Right hindlimb (tissue), 1 donor: ENCODE measurements at places on chromosomes 16 and 17.

DNA sequence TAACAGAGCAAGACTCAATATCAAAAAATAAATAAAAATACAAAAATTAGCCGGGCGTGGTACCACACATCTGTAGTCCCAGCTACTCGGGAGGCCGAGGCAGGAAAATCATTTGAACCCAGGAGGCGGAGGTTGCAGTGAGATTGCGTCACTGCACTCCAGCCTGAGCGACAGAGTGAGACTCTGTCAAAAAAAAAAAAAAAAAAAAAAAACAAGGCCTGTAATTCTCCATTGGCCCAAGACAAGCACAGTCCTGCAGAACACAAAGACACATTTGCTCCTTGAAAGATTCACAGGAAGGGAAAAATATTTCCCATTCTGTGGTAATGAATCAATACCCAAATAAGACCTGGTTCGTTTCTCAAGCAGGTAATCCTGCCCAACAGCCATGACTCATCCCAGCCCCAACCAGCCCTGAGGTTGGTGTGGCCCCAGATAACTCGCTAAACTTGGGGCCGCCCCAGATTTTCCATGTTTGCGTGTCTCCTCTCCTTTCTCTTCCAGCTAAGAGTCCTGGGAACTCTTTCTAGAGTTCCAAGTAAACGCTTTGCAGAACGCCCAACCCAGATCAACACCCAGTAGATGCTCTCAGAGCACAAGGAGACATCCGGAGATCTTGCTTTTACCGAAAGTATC, 40.3 kb upstream of the SNN start:
- no peak for DNase-seq

DNA sequence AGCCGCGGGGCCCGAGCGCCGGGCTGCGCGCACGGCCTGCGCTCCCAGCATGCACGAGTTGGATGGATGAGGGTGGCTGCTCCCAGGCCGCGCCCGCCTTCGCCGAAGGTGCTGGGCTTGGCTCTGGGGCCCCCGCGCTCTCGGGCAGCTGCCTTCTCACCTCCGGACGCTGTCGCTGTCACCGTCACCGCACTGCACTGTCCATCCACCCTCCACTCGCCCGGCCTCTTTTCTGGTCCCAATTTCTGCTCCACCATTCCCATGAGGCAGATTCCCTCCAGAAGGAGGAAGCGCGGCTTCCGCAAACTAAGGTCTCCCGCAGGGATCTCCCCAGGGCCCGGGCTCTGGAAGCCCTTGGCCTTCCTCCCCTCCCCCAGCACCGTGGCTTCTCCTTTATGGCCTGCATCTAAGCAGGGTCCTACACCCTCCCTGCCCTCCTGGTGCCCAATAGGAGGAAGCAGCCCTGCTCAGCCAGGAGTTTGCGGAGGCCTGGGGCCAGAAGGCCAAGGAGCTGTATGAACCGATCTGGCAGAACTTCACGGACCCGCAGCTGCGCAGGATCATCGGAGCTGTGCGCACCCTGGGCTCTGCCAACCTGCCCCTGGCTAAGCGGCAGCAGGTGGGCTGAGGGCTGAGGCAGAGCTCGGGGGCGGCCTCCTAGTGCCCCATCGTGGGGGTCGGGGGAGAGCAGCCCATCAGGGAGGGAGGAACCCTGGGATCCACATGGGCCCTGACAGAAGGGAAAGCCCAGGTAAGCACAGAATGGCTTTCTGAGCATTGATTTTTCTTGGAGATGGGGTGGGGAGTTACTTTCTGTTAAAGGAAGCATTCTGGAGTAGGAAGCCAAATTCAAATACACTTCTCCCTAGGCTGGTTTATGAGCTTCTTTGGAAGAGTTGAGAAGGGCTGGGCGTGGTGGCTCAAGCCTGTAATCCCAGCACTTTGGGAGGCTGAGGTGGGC, 899 bp downstream of the ACE start:
- DNase-seq = no peak

GRCh38 chr16:87222335-87222734, 94.9 kb downstream of the C16orf95 start:
- DNase-seq = no peak

DNA sequence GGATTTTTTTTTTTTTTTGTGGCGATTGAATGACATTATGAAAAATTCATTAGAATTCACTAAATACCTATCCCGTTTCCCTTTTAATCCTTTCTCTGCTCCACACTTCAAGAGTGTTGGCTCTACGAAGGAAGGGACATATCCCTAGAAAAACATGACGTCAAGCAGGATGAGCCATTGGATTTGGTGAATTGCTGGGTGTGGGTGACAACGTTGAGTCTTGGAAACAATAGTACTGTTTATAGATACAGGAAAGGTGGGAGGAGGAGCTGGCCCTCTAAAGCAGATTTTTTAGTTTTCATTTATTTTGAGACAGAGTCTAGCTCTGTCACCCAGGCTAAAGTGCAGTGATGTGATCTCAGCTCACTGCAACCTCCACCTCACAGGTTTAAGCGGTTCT, 167.6 kb upstream of the FAM20A start:
- DNase-seq = no peak

GRCh38 chr16:46907061-46907774, 23.1 kb downstream of the GPT2 start:
- DNase-seq = no peak

DNA sequence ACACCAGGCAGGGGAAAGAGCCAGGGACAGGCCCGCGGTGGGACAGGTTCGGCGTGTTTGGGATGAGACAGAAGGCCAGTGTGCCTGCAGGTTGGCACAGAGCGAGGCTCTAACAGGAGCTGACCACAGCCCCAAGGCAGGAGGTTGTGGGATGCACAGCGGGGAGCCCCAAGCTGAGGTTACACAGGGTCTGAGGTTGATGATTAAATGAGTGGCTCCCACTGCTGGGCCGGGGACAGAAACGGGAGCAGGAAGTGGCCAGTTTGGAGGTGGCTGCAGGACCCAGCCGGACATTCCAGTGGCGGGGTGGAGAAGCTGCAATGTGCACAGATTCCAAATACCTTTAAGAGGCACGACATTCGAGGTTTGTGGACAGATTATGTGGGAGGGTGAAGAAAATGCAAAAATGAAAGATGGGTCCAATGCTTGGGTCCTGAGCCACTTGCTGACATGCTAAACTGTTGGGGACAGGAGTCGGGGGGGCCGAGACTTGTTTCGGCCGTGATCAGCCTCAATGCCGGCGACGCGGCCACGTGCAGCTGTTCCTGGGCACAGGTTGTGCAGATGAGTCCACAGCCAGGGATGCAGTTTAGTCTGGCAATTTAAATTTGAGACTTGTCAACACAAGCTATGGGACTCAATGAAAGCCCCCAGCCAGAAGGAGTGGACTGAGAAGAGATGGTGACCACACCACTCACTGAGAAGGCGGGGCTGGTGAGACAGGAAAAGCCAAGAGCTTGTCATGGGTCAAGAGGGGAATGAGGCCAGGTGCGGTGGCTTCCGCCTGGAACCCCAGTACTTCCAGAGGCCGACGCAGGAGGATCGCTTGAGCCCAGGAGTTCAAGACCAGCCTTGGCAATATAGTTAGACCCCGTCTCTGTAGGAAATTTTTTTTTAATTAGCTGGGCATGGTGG, 8.7 kb downstream of the ENPP7 start:
- no peak for DNase-seq

- no peak for DNase-seq
Observed at GRCh38 chr17:73841431-73842060, 197.3 kb upstream of the SDK2 start.

GRCh38 chr17:44444735-44445105, 55.3 kb upstream of the ITGA2B start:
- DNase-seq = no peak

GRCh38 chr17:55577687-55578086, 66.4 kb upstream of the SMIM36 start:
- no peak for DNase-seq

DNA sequence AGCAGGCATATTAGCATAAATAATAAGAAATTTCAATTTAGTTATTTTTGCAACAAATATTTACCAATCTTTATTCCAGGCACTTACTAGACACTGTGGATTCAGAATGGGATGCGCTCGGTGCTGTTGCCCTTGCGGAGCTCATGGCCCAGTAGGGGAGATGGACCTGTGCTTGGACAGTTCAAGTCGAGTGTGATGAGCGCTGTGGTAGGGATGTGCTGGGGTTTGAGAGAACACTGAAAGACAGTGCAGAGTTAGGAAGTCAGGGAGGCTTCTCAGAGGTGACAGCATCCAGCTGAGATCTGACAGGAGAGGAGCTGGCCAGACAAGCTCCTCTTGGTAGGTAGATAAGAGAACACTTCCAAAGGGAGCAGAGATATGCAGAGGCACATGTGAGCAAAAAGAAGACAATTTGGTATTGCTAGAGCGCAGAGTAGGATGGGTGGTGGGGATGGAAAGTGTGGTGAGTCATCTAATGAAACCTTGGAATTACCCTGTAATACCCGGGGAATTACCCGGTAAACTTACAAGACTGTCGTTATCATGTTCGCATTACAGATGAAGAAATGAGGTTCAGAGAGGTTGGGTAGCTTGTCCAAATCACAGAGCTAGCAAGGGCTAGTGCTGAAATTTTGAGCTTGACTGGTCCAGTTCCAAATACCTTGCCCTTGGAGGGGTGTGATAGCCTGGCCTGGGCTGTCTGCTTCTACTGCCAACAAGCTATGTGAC, 298.1 kb upstream of the N4BP1 start:
- DNase-seq = no peak

DNA sequence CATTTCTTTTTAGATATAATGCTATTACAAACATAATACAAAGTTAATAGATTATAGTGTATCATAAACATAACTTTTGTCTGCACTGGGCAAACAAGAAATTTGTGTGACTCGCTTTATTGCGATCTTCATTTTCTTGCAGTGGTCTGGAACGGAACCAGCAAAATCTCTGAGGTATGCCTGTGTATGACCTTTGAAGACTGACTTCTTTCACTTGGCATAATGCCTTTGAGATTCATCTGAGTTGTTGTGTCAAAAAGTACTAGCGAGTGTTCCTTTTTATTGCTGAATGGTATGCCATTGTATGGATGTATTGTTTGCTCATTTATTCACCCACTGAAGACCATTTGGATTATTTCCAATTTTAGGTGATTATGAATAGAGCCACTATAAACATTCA, 69.2 kb downstream of the TANC2 start:
- DNase-seq = no peak

GRCh38 chr17:47990962-47991731, 20.2 kb downstream of the CDK5RAP3 start:
- DNase-seq = no peak

DNA sequence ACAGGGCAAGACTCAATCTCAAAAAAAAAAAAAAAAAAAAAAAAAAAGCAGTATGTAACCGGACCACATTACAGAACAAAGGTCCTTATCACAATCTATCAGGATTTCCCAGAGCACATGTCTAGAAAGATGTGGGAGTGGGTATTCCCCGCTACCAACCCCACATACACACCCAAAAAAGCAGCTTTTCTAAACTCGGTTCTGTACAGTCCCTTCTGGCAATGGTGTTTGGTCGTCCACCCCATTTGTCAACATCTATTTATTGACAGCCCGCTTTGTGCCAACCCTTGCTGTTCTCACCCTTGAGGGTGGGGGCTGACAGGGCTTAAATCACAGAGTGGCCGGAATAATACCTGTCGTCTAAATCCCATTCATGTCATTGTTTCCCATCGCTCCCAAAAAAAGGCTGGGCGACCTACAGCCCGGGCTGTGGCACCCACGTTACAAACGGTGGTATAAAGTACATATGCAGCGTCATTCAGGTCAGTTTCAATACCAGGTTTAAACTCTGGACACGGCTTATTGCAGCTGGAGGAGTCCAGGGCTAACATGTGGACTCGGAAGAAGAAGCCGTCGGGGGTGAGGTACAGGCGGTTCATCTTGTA, 3.6 kb downstream of the C17orf58 start:
- peak; percentile 33 for DNase-seq

DNA sequence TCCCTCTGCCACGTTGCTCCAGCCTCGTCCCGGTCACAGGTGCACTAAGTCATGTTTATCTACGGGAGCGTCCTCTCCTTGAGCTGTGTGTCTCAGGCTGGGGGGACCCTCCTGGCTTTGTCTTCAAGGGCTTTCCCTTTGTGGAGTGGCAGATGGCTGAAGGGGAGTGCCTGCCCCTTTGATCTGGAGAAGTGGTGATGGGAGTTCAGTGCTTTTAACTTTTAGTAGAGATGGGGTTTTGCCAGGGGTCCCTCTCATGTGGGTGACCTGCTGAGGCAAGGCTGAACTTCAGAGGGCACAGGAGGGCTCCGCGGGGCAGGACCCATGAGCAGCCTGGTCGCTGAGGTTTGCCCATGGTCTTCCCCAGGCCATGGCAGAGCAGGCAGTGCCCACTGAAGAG, 73.1 kb upstream of the CDC42EP4 start:
- no peak for DNase-seq

DNA sequence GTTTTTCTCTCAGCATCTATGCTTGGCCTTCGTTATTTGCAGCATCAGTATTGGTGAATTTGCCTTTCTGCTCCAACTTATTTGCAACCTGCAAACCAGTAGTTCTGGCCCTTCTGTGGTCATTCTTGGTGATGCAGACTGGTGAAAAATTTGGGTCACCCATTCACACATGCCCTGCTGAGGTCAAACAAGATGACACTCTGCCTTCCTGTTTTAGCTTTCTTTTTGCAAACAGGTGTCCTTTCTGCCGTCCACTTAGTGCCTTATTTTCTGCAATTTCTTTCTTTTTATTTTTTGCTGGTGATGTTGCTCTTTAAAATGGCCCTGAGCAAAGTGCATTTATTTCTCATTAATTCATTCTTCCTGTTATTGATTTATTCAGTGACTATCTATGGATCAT, 31.3 kb downstream of the PLCG2 start:
- no peak for DNase-seq

GRCh38 chr17:78865682-78866390, 25.2 kb upstream of the USP36 start:
- DNase-seq = peak; percentile 78

DNA sequence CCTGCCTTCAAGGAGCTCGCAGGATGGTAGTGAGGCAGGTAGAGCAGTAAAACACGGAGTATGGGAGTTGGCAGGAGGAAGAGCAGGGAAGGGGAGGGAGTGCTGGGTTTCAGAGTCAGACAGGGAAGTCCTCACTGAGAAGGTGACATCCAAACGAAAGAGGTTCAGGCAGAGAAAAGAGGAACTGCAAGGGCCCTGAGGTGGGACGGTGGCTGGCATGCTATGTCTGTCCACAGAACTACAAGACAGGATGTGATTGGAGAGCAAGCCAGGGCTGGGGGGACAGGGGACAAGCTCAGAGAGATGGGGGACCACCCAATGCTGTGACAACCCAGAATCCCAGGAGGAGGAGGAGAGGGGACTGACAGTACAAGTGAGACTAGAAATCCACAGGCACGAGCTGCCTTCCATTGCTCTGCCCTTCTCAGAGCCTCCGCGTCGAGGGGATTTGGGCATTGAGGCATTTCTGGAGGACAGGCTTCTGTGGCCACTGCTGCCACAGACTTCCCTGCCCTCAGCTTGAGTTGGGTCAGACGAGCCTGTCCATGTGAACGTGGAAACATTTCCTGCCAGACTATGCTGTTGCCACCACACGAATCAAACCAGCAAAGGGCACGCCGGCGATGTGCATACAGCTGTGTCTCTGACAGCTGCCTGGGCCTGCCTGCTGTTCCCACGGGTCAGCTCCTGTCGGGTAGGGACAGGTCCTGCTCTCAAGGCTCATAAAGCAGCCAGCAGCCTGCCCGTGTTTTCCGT, 100.1 kb downstream of the RAB11FIP4 start:
- DNase-seq = no peak
